ENCODE measurements at places on chromosomes 12 and 14.
A peak's percentile ranks its signal among the peaks of the same experiment; 100 is the strongest.

DNA sequence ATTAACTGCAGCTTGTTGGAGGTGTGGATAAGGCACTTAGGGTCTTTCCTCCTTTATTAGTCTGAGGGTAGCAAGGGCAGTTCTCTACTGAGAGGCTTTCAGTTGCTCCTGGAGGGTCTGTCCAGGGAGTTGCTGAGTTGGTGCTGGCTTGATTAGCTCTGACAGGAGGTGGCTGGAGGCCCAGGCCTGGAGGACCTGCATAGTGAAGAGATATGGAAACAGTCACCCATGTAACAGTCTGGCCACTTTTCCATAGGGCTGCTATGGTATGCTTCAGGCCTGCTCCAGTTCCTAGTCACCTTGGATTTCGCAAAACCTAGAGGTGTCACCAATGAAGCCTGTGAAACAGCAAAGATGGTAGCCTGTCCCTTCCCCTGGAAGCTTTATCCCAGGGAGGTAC is 143.3 kb upstream of the SLC38A2 start:
- no peak for DNase-seq

DNA sequence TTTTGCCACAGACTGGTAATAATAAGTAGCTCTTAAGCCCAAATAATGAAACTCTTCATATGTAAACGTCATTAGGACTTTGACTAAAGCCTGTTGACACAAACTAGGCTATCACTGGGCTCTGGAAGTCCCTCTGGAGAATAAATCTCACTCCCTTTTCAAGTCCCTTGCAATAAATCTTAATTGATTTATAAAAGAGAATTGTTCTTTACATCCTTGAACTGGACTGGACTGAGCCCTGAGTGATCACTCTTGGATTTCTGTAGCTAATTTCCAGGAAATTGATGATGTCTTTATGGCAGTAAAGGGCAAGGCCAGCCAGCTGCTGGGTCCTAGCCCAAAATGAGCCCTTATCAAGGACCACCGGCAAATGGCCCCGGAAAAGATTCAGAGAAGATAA is 1162.7 kb downstream of the BCL11B start:
- DNase-seq, result no peak

DNA sequence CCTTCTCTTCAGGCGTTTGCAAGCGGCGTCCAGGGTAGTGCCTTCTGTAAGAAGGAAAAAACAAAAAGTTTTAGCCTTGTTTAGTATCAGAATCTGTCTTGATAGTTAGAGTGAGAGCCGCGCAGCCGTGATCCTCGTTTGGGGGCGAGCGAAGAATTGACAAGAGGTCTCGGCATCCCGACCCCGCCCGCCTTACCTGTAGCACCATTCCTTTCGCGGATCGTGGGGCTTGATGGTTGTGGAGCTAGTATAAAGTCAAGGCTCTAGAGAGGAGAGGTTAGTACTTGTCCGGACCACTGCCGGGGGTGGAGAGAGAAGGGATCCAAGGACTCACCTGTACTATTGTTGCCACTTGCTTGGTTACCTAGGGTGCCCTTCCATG is 494 bp downstream of the TMTC3 start:
- DNase-seq, result no peak

- DNase-seq, result no peak
These were observed 257.7 kb downstream of the ADGRD1 start for GRCh38 chr12:131211340-131211938.

DNA sequence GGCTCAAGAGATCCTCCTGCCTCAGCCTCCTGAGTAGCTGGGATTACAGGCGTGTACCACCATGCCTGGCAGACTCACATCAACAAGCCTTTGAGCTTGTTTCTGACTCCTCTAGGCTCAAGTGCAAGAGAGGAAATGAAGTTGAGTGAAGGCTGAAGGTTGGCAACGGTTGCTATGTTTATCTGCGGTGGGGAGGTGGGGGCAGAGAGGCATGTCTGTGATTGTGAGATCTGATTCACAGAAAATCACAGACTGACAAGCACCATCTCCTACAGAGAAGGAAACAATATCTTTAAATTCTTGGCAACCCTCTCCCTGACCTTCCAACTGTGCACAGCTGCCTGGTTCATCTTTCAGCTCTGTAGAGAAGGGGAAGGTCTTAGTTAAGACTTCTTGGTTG is 22.1 kb upstream of the NINJ2 start:
- DNase-seq, result peak; percentile 88

- no peak for DNase-seq
These were observed 130.6 kb downstream of the SLC15A4 start for GRCh38 chr12:128693115-128693514.

DNA sequence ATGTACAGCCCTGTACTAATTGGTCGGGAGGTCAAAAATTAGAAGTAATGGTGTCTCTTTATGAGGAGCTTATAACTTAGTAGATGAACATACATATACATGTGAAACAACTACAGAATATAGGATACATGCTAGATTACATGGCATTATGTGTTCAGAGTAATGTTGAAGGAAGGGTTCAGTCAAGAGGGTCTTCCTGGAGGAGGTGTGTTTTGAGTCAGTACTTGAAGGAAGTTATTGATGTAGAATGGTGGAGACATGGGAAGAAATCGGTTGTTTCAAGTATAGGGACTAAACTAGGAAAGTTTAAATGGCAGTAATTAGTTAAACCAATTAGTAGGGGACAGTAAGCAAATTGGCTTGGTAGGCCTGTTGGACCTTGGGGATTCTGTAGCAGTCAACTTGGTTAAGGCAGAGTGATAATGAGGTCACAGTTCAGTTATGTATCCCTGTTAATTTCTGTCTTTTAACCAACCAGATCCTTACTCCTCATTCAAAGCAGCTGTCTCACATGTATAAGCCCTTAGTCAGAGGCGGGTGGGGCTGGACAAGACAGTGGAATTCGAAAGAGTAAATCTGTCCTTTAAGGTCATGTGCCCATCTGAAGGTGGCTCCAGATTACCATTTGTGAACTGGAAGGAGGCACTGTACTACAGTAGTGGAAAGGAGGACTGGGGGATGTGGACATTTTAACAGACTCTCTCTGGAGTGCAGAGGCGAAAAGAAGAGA is 3.5 kb upstream of the ANKRD52 start:
- DNase-seq, result no peak

DNA sequence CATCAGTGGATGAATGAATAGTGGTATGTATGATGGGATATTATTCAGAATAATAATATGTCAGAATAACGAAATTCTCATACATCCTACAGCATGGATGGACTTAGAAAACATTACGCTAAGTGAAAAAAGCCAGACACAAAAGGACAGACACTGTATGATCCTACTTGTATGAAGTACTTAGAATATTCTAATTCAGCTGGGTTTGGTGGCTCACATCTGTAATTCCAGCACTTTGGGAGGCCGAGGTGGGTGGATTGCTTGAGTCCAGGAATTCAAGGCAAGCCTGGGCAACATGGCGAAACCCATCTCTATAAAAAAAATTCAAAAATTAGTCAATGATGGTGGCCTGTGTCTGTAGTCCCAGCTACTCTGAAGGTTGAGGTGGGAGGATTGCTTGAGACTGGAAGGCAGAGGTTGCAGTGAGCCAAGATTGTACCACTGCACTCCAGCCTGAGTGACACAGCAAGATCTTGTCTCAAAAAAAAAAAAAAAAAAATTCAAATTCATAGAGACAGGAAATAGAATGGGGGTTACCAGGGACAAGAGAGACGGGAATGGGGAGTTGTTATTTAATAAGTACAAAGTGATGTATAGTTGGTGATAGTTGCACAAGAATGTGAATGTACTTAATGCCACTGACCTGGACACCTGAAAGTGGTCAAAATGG is 132.3 kb downstream of the CHST11 start:
- DNase-seq, result no peak

DNA sequence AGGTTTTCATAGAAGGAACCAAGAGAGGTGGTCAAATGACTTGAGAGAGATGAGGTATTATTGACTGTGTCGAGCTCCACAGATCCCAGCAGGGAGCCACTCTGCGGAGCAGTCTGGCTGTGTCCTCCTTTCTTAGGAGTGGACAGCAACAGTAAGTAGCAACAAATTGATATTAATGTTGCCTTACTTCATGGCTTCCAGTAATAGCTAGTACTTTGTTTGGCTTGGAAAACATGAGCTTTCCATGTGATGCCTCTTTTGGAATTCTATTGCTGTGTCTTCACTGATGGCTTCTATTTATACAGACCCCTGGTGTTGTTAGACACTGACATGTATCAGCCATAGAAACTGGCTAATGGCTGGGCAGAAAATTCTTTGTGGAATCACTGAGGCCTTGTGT is 531.2 kb upstream of the CCDC196 start:
- no peak for DNase-seq

DNA sequence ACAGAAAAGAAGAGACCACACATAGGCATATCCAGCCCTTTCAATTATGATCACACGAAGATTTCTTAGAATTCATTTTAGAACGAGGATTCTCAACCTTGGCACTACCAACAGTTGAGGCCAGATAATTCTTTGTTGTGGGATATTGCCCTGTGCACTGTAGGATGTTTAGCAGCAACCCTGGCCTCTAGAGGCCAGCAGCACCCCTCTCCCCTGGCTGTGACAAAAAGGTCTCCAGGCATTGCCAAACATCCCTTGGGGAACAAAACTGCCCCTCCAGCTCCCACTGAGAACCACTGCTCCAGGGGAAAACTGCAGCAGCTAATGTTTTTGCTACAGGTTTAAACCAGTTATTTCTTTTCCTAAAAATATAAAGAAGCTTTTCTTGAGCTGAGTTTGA is 7.1 kb downstream of the NT5DC3 start:
- no peak for DNase-seq

- DNase-seq, result no peak
These were observed 39.9 kb upstream of the MDGA2 start for GRCh38 chr14:47715330-47715729.

GRCh38 chr12:24775073-24775472 is 173.8 kb downstream of the BCAT1 start:
- no peak for DNase-seq

DNA sequence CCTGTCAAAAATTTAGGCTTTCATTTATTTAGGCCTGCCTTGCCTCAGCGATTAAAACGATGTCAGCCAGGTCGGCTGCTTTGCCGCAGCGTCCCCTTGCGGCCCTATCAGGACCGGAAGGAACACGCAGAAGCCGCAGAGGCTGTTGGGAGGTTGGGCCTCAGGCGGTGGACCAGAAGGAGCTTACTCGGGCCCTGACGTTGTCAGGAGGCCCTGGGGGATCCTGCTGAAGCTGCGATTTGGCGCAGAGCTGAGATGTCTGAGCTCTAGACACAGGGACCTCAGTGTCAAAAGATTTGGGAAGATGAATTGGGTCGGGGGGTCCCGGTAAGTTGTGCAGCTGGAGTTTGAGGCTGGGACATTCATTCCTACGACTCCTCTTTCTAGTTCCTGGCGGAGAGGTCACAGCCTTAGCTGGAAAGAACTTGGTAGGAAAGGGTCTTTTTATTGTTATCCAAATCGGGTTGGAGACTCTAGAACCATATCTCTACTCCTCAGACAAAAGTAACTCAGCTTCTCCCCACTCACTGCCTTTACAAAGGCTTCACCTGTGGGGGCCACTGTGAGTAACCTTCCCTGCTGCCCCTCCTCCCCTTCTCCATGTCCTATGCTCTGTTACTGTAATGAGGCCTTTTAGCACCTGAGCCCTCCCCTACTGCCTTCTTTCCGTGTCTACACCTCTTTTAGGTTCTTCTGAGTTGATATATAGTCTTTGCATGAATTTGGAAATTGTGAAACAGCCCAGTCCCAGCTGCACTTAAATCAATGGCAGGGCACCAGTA is 6.6 kb upstream of the ABCD2 start:
- DNase-seq, result no peak

- peak; percentile 70 for DNase-seq
These were observed 54.4 kb upstream of the KCNA1 start for GRCh38 chr12:4855121-4855924.

- DNase-seq, result no peak
These were observed 3.1 kb downstream of the CCDC177 start for GRCh38 chr14:69571449-69572029.

- no peak for DNase-seq
These were observed 169.2 kb upstream of the SOX5 start for GRCh38 chr12:24118668-24119067.

DNA sequence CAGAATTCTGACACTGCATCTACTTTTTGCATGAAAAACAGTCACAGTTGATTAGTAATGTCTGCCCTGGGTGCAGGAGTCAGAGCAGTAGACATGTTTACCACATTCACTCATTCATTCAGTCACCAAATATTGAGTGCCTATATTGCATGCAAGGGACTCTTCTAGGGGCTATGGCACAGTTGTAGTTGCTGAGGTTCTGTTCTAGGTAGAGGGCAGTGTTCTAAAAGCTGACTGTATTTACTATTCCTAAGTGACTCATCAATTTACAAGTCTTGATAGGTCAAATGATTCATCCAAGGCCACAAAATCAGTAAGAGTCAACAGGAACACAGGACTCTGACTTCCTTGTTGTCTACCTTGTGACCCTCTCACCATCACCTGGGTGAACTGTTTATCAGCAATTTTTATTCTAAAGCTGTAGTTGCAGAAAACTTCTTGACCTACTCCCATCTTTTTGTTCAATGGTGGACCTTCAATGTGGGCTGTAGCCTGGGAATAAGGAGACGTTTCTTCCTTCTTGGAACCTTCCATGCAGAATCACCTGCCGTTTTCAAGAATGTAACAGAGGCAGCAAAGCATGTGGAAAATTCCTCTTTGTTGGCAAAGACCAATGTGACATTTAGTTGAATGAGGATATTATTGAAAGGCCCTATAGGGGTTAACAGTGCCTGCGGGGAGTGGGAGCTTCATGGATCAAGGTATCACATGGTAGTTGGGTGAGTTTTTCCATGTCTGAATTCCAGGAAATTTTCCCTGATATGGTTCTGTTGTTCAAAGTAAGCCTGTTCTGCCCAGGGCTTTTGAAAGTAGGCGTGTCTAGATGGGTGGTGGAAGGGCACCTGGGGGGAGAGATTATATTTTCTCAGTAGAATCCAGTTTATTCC is 223.2 kb downstream of the KTN1 start:
- DNase-seq, result no peak

DNA sequence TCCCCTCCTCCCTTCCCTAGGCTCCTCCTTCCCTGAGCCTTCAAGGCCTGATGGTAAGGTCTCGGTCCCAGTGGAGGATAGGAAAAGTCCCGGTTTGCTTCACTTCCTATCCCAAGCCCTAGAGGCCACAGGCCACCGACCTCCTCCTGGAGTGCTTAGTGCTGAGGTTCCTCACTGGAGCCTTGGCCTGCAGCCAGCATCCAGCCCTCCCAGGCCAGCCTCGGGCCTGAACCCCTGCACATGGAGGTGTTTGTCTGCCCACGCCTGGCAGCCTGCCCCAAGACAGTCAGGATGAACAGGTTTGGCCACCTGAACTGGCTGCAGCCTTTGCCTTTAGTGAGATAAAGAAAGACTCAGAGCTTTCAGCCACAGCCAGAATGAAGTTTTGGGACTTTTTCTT is 15.8 kb upstream of the KRT7 start:
- DNase-seq, result no peak

GRCh38 chr12:52836042-52836466 is 1.9 kb upstream of the KRT79 start:
- peak; percentile 25 for DNase-seq

- peak; percentile 8 for DNase-seq
These were observed 28.1 kb downstream of the CBX5 start for GRCh38 chr12:54251667-54252284.

- DNase-seq, result no peak
These were observed 53.0 kb upstream of the KRR1 start for GRCh38 chr12:75564398-75564797.

GRCh38 chr14:95098984-95099599 is 58.2 kb downstream of the DICER1 start:
- DNase-seq, result peak; percentile 42

GRCh38 chr14:21626491-21627230 is 8.1 kb downstream of the OR10G2 start:
- no peak for DNase-seq

All from CD4-positive, alpha-beta T cell treated with Interferon alpha-2 for 1 hour (primary cell).